RKO (cell line): ENCODE measurements at places on chromosomes 7 and 10.

- DNase-seq, result no peak
Observed at GRCh38 chr10:119693262-119693957, 32.4 kb upstream of the INPP5F start.

- no peak for DNase-seq
Observed at GRCh38 chr10:100894589-100895294, 18.0 kb upstream of the SLF2 start.

DNA sequence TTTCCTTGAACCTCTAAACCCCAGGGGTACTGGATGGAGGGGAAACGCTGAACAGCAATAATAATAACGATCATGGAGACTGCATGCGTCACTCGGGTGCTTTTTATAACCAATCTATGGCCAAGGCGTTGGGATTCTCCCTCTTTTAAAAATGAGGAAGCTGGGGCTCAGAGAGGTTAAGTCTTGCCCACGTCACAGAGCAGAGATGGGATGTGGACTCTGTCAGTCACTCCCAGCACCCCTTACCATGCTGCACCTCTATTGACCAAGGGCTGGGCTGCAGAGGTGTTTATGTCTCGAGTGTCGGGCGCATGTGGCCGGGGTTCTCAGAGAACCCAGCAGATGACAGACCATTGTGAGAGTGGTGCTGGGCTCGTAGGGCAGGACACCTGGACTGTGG lies 129.9 kb downstream of the CDH23 start:
- no peak for DNase-seq

DNA sequence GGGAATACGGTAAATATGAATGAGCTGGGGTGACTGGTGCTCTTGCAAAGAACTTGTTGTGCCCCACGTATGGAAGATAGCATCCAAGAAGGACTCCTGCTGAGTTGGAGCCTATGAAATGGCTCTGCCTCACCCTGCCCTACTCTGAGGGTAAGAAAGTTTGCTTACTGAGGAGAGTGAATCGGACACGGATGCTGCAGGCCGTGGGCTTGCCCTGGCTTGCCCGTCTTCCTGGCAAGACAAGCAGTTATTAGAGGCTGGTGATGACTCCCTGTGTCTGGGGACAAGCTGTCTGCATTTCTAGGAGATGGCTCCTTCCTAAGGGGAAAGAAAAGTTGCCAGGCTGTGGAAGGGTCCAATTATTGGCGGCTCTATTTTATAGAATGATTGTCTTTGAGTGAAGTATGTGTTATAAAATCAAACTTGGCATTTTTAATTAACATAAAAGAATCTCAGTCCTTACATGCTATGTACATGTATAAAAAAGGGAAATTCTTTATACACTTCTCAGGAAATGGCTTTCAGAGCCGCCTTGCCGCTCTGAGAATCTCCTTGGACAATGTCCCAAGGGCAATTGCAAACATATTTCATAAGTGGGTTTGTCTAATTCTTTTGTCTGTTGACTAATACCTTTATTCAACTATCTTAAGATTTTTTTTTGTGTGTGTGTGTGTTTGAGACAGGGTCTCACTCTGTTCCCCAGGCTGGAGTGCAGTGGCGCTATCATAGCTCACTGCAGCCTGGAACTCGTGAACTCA lies 64.6 kb downstream of the CYP26A1 start:
- DNase-seq, result no peak

- no peak for DNase-seq
Observed at GRCh38 chr7:32577421-32577820, 82.1 kb downstream of the AVL9 start.

- DNase-seq, result peak; percentile 51
Observed at GRCh38 chr7:6392712-6393666, 54.8 kb downstream of the DAGLB start.

GRCh38 chr7:99792967-99793366 lies 9.0 kb upstream of the CYP3A4 start:
- DNase-seq, result no peak

- no peak for DNase-seq
Observed at GRCh38 chr10:7611909-7612308, 54.9 kb downstream of the ITIH5 start.

DNA sequence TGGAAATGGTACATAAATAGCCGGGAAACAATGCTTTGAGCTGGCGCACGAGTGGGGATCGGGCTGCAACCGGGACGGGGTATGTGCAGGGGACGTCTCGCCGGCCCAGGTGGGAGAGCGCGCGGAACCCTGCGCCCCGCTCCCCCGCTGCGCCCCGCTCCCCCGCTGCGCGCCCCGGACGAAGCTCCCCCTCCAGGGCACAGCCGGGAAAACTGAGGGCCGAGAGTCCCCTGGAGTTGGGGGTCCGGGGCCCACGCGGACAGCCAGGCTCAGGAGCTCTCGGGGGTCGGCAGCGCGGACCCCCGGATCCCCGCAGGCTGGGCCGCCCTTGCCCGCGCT lies 514 bp downstream of the RADIL start:
- no peak for DNase-seq

- DNase-seq, result peak; percentile 92
Observed at GRCh38 chr10:77160679-77161078, 476.9 kb downstream of the KCNMA1 start.
